Testis (tissue), 5 donors: ENCODE measurements at places on chromosomes 1 and 21. TPM values are rescaled to one million over a fixed set of nuclear protein-coding genes. Genes with fewer than 3 reads are reported as not detected.
A peak's percentile ranks its signal among the peaks of the same experiment; 100 is the strongest.

DNA sequence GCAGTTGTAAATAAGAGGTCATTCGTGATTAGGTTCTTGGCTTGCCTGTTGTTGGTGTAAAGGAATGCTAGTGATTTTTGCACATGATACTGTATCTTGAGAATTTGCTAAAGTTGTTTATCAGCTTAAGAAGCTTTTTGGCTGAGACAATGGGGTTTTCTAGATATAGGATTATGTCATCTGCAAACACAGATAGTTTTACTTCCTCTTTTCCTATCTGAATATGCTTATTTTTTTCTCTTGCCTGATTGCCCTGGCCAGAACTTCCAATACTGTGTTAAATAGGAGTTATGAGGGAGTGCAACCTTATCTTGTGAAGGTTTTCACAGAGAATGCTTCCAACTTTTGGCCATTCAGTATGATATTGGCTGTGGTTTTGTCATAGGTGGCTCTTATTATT is 576.1 kb upstream of the RGS18 start:
- no peaks in the 10 kb centered on the region for H3K36me3 ChIP-seq
- no peaks in the 10 kb centered on the region for H3K27me3 ChIP-seq
- no peak for DNase-seq
- H3K4me3 ChIP-seq = no peak overlapping the region
- no peak overlapping the region for H3K27ac ChIP-seq
- H3K4me1 ChIP-seq = no peaks in the 10 kb centered on the region

DNA sequence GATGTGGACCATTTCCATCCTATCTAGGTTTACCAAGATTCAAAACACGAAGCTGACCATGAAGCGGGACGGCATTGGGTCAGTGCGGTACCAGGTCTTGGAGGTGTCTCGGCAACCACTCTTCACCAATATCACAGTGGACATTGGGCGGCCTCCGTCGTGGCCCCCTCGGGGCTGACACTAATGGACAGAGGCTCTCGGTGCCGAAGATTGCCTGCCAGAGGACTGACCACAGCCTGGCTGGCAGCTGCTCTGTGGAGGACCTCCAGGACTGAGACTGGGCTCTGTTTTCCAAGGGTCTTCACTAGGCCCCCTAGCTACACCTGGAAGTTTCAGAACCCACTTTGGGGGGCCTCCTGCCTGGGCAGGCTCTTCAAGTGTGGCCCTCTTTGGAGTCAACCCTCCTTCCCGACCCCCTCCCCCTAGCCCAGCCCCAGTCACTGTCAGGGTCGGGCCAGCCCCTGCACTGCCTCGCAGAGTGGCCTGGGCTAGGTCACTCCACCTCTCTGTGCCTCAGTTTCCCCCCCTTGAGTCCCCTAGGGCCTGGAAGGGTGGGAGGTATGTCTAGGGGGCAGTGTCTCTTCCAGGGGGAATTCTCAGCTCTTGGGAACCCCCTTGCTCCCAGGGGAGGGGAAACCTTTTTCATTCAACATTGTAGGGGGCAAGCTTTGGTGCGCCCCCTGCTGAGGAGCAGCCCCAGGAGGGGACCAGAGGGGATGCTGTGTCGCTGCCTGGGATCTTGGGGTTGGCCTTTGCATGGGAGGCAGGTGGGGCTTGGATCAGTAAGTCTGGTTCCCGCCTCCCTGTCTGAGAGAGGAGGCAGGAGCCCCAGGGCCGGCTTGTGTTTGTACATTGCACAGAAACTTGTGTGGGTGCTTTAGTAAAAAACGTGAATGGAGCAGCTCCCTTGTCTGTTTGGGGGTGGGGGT is 864 bp upstream of the CCDC24 start:
- H3K4me1 ChIP-seq = peaks cover 13% of the 10 kb centered on the region
- H3K27me3 ChIP-seq = no peaks in the 10 kb centered on the region
- no peaks in the 10 kb centered on the region for H3K36me3 ChIP-seq
- peak overlapping the region; percentile 86 for H3K4me3 ChIP-seq

GRCh38 chr1:240178366-240178765 is 86.7 kb downstream of the FMN2 start:
- no peak overlapping the region for H3K27ac ChIP-seq
- H3K27me3 ChIP-seq = no peaks in the 10 kb centered on the region
- no peaks in the 10 kb centered on the region for H3K36me3 ChIP-seq
- no peaks in the 10 kb centered on the region for H3K4me1 ChIP-seq

- H3K27me3 ChIP-seq = no peaks in the 10 kb centered on the region
- no peaks in the 10 kb centered on the region for H3K4me1 ChIP-seq
- H3K4me3 ChIP-seq = no peak overlapping the region
- DNase-seq = no peak
Measured at GRCh38 chr1:205719762-205720161, 30.2 kb downstream of the NUCKS1 start.

GRCh38 chr1:163528710-163529348 is 207.1 kb downstream of the NUF2 start:
- no peak overlapping the region for H3K4me3 ChIP-seq
- H3K36me3 ChIP-seq = no peaks in the 10 kb centered on the region
- peak; percentile 33 for DNase-seq
- H3K27me3 ChIP-seq = no peaks in the 10 kb centered on the region
- H3K27ac ChIP-seq = no peak overlapping the region
- H3K4me1 ChIP-seq = no peaks in the 10 kb centered on the region

- H3K36me3 ChIP-seq = no peaks in the 10 kb centered on the region
- peaks cover 27% of the 10 kb centered on the region for H3K4me1 ChIP-seq
- no peak overlapping the region for H3K4me3 ChIP-seq
- H3K27me3 ChIP-seq = no peaks in the 10 kb centered on the region
- no peak for DNase-seq
Measured at GRCh38 chr1:248840946-248841345, 2.9 kb downstream of the ZNF672 start.

DNA sequence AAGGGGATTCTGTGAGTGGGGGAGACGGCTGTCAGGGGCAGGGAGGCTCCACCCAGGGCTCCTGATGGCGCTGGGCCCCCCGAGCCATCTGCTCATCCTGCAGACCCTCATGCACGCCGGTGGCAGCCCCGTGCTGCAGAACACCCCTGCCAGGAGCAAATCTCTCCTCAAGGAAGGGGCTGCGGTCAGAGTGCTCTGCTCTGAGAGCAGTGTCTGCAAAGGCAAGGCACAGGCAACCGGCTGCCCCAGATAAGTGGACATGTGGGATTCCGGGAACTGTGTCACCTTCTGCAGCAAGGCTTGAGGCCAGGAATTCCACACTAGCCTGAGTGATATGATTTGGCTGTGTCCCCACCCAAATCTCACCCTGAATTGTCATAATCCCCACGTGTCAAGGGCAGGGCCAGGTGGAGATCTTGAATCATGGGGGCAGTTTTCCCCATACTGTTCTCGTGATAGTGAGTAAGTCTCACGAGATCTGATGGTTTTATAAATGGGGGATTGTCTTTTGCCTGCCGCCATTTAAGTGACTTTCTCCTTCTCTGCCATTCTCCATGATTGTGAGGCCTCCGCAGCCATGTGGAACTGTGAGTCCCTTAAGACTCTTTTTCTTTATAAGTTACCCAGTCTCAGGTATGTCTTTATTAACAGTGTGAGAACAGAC is 101.0 kb downstream of the PDE9A start:
- no peak for DNase-seq
- no peaks in the 10 kb centered on the region for H3K36me3 ChIP-seq
- H3K27ac ChIP-seq = no peak overlapping the region
- H3K4me3 ChIP-seq = no peak overlapping the region
- no peaks in the 10 kb centered on the region for H3K27me3 ChIP-seq
- H3K4me1 ChIP-seq = no peaks in the 10 kb centered on the region

The PKP1 gene
- 0.50 TPM for total RNA-seq

The CD34 gene
- total RNA-seq = 28.3 TPM

The PHTF1 gene
- 46.4 TPM for total RNA-seq

The NBPF6 gene
- 6.8 TPM for total RNA-seq

The PADI4 gene
- total RNA-seq = 0.16 TPM

The FMO4 gene
- total RNA-seq = 3.1 TPM

The GPR37L1 gene
- total RNA-seq = 0.56 TPM
